Left renal pelvis (tissue), 4 donors: ENCODE measurements at places on chromosomes 1 and 21.

GRCh38 chr1:35269201-35269988 is 886 bp downstream of the ZMYM4 start:
- no peak for DNase-seq

- no peak for DNase-seq
Measured at GRCh38 chr1:45840704-45841103, 37.3 kb downstream of the MAST2 start.

- DNase-seq = no peak
Measured at GRCh38 chr1:209404577-209404976, 178.9 kb upstream of the CAMK1G start.

- no peak for DNase-seq
Measured at GRCh38 chr21:44065428-44065827, 41.8 kb upstream of the PWP2 start.

GRCh38 chr1:50300297-50300696 is 122.9 kb downstream of the DMRTA2 start:
- DNase-seq = no peak

- no peak for DNase-seq
Measured at GRCh38 chr1:245046769-245047168, 108.0 kb upstream of the KIF26B start.
